ENCODE measurements at places on chromosomes 16 and 17.

DNA sequence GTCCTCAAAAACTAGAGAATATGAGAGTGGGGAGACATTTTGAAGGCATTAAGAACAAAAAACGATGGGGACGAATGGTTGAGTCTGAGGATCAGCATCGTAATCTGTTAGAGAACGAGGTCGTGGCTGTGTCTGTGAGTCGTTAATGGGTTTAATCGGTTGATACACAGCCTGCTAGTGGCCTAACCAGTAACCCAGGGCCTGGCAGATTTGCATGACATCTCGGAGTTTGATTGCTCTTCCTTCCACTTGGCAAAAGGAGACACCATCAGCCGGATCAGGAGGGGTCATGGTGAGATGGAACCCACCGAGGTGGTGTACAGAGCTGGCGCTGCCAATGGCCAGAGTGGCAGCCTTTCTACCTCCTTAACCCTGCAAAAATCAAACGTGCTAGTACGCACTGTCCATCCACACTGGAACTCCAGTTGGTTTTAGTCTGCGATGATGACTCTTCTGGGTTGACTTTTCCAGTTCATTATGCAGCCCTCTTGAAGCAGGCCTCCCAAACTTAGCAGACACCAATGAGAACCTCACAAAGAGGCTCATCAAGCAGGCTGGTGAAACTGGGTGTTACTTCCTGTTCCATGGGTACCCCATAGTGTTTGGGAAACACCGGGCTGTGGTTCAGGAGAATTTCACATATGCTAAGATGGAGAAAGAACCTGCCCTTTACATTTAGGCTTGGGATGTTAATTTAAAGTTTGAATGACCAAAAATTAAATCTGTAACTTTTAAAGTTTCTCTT, 4.1 kb downstream of the HS3ST3B1 start:
- DNase-seq = no peak

GRCh38 chr16:21103941-21104860, 46.4 kb downstream of the DNAH3 start:
- no peak for DNase-seq

DNA sequence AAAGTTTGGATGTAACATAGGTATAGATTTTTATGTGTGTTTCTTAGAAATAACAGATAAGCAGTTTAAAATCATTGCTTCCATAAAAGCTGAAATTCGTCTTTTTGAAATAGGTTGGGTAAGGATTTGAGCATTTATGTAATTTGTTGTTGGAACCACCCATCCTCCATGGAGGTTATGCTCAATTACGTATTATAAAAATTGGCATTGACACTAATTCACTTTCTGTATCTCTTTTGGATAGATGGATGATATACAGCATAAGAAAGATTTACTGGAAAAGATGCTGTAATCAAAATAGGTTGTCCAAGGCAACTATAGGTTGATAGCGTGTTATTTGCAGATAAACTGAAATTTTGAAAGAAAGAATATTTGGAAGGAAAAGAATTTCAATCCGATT, 105.5 kb downstream of the PRKCA start:
- no peak for DNase-seq

- no peak for DNase-seq
Observed at GRCh38 chr17:72385475-72385874, 264.7 kb downstream of the SOX9 start.

DNA sequence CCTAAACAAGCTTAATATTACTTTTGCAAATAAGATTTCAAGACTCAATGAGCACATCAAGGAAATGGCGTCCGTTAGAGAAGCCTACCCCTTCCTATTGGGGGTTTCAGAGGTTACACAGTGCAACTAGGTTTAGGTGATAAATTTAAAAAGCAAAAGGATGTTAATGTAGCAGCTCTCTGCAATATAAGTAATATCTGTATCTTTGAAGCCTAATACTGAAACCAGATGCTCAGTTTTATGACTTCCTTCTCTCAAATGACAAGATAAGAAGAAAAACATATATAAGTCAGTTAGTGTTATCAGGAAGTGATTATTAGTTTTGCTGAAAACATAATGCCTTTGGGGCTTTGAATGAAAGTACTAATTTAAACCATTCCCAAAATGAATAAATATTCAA, 54.3 kb upstream of the MED13 start:
- peak; percentile 73 for DNase-seq

- DNase-seq = no peak
Observed at GRCh38 chr16:79863128-79864031, 262.8 kb upstream of the MAF start.

GRCh38 chr17:1644493-1645206, 882 bp downstream of the SCARF1 start:
- peak; percentile 63 for DNase-seq

GRCh38 chr16:56589141-56590039, at the start of gene MT3:
MT3 (plus strand) TSS chr16:56589528; CDS start chr16:56589591, 63 bp downstream.
- DNase-seq = no peak

GRCh38 chr16:80197741-80198201, 343.0 kb upstream of the DYNLRB2 start:
- peak; percentile 41 for DNase-seq

- no peak for DNase-seq
Observed at GRCh38 chr17:12310811-12311210, 290.1 kb downstream of the MAP2K4 start.

GRCh38 chr16:59859676-59860402, 1125.7 kb upstream of the GOT2 start:
- DNase-seq = no peak

GRCh38 chr16:83231729-83232128, 576.0 kb upstream of the HSBP1 start:
- DNase-seq = no peak

GRCh38 chr17:38825762-38826247, 684 bp upstream of the CWC25 start:
- no peak for DNase-seq

DNA sequence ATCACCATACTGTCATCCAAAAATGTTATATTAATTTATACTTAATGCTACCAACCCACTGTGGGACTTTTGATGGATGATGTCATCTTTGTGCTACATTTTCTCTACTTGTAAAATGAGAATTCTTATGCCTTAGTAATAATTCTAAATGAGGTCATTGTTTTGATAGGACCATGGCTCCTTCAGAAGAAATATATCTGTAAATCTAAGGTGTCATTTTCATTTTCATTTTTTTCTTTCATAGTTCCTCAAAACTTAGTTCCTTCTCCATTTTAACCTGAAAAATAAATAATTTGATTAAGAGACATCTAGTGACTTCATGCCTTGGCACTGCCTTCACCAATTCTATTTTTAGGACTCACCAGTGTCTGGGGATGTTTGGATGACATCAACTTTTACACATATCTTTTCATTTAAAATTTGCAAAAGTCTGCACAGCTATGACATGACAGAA, 48.7 kb downstream of the GPRC5B start:
- DNase-seq = no peak

DNA sequence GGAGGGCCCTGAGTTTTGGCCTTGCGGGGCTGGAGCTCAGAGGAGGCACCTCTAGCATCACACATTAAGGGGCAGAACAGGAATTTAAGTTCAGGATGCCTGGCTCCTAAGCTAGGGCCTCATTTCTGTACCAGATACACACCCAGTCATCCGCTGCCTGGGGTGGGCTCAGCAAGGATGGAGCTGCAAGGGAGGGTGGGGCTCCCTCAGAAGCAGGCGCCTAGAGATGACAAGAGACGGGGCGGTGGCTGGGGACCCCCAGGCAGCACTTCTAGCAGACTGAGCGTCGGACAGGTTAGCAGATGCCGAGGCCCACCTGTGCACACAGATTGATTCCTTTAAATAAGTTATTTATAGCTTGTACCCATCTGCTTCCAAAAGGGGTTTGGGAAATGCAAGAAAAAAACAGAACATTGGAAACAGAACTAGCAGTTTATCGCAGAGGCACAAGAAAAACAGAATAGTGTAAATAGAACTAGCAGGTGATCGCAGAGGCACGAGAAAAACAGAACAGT, 47.6 kb upstream of the CBFA2T3 start:
- no peak for DNase-seq

- peak; percentile 15 for DNase-seq
Observed at GRCh38 chr17:65593855-65594845, 32.7 kb upstream of the AXIN2 start.

DNA sequence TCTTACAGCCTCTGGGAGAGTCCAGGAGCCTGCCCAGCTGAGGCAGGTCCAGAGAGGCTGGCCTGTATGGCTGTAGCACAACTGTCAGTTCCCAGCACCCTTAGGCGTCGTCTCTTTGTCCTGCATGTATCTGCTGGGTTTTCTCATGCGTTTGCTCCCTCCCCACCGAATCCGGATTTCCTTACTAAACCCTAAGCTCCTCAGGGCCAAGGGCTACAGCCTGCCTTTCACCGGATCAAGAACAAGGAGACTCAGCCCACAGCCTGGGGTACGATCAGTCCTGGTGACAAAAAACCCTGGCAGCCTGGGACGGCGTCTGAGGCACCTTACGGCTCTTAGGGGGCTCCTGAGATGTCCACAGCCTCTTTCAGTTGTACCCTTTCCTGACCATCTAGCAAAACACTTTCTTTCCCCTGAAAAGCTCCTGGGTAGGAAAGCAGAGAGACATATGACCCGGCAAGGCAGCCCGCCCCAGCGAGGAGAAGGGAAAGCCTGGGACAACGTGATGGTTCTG, 12.2 kb downstream of the HIC1 start:
- DNase-seq = no peak

DNA sequence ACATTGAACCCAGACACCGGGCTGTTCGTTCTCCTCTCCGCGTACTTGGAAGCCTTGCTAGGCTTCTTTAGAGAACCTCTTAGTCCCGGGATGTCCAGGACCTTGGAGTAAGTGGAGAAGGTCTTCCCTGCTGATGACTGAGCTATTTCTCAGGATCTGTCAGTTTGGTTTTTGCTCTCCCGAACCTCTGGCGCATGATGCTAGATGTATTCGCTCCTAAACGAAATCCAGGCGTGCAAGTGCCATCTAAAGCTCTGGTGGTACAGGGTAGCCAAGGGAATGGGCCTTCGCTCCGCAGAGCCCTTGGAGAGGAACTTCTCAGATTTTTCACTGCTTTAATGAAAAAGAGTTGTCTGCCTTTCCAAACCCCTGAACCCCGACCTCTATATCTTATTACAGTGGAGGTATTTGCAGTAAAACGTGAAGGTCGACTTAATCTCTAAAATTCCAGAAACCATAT, 547 bp downstream of the VMP1 start:
- DNase-seq = no peak

DNA sequence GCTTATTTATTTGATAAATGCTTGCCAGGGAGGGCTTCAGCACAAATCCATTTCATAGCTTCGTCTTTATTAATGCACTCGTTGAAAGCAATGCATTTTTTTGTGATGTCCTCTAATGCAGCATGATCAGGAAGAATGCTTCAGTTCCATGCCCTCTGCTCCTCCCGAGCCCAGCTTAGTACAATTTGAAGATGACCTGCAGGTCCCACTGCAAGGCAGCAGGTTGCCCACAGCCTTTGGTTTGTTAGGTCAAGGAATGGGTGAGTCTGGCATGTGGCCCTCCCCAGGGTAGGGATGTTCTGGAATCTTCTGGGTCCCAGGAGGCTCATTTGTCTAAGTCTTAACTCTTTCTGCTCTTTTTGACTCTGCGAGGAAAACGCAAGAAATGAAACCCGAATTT, 49.4 kb upstream of the MARCHF10 start:
- no peak for DNase-seq

GRCh38 chr17:60671482-60671881, 6.2 kb upstream of the BCAS3 start:
- DNase-seq = no peak

GRCh38 chr16:56625943-56626654, 518 bp downstream of the MT1E start:
- no peak for DNase-seq

DNA sequence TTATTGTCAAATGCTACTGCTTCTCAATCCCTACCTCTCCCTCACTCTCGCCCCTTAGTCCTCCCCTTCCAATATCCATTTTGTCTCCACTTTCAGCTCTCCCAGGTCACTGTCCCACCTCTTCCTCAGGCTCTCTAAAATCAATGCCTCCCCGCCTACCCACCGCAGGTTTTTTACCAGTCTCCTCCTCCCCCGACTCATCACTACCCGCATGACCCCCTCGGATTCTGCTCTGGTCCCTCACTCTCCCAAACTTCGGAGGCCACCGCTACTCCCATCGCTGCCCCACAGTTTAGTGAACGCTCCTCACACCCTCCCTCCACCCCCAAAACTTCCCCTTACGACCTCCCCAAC, 513 bp downstream of the CRLF3 start:
- DNase-seq = no peak

DNA sequence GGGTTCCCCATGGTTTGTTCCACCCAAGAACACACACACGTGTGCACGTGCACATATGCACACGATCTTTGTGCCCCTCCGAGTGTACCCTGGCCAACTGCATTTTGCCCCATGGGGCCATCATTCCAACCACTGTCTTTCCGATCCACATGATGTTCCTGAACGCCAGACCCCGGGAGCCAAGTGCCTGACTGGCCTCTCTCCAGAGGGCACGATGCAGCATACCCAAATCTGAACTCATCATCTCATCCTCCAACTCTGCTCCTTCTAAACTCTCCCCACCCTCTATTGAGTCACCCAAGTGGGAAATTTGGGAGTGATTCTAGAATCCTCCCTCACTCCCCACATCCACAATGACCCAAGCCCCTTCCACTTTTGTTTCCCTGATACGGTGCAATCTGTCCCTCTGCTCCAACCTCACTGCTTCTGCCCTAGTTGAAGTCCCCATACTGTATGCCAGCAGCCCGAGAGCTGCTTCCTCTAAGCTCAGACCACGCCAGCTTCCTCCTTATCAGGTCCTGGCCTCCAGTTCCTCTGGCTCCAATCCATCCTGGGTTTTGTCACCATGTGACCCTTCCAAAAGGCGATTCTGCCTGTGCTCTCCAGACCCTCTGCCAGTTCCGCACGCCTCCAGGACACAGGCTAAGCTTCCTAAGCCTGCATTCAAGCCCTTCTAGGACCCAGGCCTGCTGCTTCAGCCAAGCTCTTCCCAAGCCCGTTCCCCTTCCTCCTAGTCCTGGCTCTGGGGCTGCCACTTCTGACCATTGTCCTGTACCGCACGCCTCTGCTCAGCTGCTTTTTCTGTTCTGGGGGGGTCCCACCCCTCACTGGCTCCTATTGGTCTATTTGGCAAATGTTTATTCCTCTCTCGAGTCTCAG, 10.1 kb upstream of the TMEM208 start:
- DNase-seq = no peak

DNA sequence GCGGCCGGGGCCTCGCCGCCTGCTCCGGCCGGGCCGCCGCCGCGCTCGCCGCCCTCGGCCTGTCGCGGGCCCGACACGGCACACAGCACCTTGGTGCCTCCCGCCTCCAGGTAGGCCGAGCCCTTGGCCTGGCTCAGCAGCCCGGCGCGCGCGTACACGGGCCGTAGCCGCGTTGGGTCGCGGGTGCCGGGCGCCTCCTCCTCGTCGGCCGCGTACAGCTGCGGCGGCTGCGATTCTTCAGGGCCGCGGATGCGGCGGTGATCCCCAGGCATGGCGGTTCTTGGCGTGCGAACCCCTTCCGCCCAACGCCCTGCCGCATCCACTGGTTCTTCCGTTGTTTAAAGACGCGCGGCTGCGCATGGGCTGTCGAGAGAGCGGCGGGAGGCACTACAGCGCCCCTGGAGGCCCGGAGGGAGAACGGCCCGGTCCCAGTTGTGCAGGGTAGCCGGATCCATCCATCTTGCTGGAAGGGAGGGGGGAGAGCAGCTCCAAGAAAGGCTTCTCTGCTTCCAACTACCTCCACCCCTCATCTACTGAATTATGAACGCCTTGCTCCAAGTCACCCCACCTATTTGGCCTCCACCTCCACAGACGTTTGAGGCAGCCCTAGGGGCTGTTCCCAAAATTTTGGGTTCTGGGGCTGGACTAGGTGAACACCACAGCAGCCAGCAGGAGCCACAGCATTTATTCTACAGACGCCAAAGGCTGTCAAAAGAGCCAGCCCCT, at the start of gene EXOSC6:
EXOSC6 (minus strand) TSS at position 312 of the 726 bp plus-strand sequence; CDS start at position 272, 40 bp downstream.
- DNase-seq = peak; percentile 97
